ENCODE measurements at places on chromosomes 3 and 15.

- no peak for DNase-seq
These were observed 75.9 kb downstream of the RFTN1 start for GRCh38 chr3:16437640-16438039.

DNA sequence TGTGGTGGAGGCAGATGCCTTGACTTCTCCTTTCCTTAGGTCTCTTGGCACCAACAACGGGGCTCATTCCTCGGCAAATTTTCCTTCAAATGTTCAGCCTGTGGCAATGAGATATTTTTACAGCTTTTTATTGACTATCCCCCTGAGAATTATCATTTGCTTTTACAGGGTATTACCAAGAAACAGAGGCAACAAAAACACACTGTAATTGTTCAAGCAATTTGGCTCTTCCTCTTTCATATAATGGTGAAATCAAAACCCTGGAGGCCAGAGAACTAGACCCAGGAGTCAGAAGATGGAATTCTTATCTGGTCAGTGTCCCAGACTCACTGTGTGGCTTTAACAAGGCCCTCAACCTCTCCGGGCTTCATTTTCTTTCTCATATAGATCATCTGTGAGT lies 40.1 kb downstream of the TRIM42 start:
- no peak for DNase-seq

DNA sequence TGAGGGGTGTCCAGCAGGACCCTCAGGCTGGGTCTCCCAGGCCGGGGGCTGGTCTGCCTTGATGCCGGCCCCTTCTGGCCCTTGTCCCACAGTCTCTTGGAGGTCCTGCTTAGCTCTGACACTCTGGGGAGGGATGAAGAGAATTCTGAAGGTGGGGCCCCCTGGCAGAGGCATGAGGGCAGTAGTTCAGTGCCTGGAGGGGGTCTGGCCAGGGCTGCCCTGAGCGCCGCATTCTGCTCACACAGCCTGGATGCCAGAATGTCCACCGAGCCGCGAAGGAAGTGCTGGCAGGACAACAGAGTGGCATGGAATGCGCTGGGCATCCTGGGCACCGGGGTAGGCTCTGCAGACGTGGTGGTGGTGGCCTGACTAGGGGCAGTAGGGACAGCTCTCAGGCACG lies 55.5 kb downstream of the SMAD6 start:
- no peak for DNase-seq

- no peak for DNase-seq
These were observed 15.9 kb downstream of the PARL start for GRCh38 chr3:183868796-183869195.

DNA sequence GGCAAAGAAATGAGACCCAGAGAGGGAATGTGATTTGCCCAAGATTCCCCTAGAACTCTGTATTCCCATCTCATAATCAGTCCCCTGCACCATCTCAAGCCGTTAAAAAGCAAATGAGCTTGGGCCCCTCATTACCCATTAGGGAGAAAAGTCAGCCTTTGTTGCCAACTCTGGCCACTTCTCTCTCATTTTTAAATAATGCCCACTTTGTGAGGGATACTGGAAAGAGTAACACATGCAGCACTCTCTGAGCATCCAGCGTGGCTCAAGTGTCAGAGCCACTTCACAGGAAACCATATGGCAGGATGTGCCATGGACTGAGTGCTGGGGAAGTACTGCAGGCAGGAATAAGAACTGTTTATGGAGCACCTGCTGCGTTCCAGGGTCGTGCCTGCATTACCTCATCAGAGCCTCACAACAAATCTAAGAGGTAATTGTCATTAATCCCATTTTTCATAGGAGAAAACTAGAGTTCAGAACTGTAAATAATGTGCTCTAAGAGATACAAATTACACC lies 49.8 kb upstream of the SLC6A1 start:
- DNase-seq = no peak

GRCh38 chr3:127732303-127732702 lies 59.6 kb downstream of the ABTB1 start:
- no peak for DNase-seq

DNA sequence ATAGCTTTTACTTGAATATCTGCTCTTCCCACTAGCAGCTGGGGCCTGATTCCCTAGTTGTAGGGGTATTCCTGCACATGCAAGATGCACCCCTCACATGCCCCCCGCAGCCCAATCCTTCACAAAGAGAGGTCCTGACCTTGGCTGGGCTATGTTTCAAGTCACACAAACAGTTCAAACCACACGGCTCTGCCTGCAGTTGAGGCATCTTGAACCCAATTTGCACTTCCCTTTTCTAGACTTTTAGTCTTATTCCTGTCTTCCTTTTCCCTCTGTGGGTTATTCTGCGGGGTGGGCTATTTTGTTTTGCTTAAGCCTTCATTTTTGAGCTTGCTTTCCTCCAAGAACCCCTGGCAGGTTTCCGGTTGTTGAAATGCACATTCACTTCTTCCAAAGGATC lies 13.3 kb upstream of the CCR1 start:
- DNase-seq = no peak

- DNase-seq = peak; percentile 83
These were observed 31.1 kb upstream of the SUCLG2 start for GRCh38 chr3:67685499-67685898.

- no peak for DNase-seq
These were observed 26.3 kb upstream of the GP5 start for GRCh38 chr3:194425399-194425798.

DNA sequence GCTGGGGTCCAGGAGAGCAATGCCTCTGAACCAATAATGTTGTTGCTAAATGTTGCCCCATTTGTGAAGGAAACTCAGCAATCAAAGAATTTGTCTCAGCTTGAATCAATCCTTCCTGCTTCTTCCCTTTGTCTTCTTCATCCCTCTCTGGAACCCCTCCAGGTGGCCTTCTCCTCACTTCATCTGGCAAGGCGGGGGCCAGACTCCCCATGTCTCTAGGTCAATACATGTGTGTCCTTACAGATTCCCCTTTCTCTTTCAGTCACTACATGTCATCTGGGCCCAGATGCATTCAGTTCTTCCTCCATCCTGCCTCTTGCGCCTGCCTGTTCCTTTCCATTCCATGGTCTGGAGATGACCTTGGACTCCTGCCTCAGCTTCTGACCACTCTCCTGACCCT lies 8.0 kb upstream of the LTF start:
- no peak for DNase-seq

- DNase-seq = no peak
These were observed 35.4 kb upstream of the TRIM71 start for GRCh38 chr3:32782407-32782806.

DNA sequence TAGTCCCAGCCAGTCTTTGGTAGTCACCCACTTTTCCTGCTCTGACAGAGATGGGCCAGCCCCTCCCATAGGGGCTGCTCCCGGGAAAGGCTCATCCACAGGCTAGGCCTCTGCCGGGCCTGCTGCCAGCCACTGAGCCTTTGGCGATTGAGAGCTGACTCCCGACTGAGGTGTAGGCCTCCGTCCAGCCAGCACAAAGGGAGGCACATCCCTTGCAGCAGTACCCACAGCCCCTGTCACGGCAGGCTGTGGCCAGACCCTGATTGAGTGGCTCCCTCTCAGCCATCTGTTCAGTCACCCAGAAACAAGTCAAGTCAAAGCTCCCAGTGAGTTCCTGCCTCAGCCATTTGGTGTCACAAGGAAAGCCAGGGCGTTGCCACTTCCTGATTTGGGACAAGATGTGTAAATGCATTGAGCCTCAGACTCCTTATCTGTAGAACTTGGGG lies 6.2 kb upstream of the PAK6 start:
- DNase-seq = no peak

GRCh38 chr3:100060685-100061484 lies 53.4 kb downstream of the FILIP1L start:
- DNase-seq = peak; percentile 65

GRCh38 chr15:51038162-51038973 lies 56.3 kb downstream of the TNFAIP8L3 start:
- no peak for DNase-seq

DNA sequence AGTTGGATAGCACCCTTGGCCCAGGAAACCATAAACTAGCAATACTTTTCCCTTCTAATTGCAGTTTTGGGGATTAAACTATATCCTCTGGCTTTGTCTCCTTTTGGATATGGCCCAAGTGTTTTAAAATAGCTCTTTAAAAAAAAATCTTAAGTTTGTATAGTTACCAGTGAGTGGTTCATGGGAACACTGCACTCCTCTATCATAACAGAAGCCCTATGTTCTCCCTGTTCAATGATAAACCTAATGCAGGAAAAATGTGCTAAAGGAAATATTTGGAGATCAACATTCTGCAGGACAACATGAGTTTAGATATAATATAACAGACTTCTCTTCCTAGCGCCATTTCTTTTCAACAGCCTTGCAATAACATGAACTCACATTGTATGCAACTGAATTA lies 13.1 kb downstream of the MRPL47 start:
- no peak for DNase-seq

GRCh38 chr3:143215059-143215458 lies 95.5 kb downstream of the CHST2 start:
- no peak for DNase-seq

- no peak for DNase-seq
These were observed 271.9 kb upstream of the TBL1XR1 start for GRCh38 chr3:177469216-177469615.

DNA sequence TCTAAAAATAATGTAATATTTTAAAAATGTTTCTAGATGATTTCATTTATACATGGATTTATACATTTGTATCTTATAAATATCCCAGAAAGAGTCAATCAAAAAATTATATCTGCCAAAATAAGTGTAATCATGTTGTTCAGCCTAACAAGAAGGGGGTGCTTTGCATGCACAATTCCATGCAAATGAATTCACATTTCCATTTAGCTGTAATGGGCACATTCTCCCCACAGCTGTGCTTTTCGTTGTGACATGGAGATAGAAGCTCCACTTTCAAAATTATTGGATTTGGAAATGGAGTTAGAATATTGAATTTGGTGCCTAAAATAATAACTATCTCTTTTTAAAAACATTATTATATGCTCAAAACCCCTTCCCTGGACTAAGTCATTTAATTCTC lies 270.6 kb downstream of the PTPRG start:
- DNase-seq = no peak

DNA sequence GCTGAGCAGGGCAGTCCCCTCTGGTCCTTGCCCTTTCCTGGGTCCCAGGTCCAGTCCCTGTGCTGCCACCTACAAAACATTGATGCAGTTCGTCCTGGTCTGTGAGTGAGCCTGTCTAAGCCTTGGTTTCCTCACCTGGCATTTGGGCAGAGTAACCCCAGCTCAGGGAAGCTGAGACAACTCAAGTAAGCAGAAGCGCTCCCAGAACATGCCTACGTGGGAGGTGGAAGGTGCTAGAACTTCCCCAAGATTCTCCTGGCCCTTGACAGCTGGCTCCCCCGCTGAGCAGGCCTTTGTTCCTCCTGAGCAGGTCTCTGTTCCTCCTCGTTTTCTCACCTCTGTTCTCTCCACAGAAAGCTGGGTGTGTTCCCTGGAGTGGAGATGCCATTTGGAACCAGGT lies 30.5 kb downstream of the PRR20G start:
- no peak for DNase-seq

DNA sequence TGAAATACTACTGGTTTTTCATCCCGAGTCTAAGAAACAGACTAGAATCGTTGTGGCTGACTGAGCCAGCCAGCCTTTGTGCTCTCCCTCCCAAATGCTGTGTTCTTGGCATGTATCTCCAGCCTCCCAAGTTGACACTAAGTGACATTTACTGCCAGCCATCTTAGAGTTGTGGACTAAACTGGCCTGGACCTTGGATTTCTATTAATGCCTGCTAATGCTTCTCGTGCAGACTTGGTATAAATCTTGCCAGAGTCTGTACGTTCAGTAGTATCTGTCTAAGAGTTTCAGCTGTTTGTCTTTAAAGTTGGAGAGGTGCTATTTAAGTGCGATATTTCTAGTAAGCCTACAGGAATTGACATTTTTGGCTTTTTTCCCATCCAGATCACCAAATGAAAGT lies 166.6 kb upstream of the BHLHE40 start:
- no peak for DNase-seq

DNA sequence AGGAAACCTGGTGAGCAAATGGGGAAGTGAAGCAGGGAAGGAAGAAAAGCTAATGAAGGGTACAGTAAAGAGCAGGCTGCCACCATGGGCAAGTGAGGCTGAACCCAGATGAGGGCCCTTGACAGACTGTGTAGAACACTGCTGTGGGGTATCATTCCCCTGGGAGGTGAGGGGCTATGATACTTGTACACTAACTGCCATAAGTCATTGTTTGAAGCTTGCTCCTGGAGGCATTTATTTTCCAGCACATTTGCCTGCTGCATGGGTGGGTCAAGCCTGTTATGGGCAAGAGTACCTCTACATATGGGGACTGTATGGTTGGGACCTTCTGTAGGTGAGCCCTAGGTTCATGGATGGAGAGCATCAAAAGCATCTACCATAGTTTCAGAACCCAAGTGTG lies 57.4 kb downstream of the POMGNT2 start:
- no peak for DNase-seq

GRCh38 chr3:190183121-190183520 lies 62.4 kb upstream of the P3H2 start:
- peak; percentile 76 for DNase-seq

GRCh38 chr3:195129644-195130492 lies 141.1 kb downstream of the XXYLT1 start:
- DNase-seq = peak; percentile 98

DNA sequence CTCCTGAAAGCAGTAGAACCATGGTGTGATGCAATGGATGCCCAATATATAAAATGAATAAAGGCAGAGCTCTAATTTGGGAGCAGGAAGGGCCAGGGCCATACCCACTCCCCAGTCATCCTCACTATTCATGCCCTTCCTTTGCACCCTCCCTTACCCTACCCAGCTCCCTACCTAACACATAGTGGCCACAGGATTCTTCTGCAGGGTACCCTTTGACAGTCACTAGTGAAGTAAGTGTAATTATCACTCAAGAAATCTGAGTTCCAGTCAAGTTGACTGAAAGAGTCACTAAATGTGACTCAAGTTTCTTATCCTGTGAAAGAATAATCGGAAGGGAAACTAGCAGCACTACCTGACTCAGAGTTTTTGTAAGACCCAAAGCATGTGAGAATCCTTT lies 69.2 kb downstream of the RASA2 start:
- no peak for DNase-seq

DNA sequence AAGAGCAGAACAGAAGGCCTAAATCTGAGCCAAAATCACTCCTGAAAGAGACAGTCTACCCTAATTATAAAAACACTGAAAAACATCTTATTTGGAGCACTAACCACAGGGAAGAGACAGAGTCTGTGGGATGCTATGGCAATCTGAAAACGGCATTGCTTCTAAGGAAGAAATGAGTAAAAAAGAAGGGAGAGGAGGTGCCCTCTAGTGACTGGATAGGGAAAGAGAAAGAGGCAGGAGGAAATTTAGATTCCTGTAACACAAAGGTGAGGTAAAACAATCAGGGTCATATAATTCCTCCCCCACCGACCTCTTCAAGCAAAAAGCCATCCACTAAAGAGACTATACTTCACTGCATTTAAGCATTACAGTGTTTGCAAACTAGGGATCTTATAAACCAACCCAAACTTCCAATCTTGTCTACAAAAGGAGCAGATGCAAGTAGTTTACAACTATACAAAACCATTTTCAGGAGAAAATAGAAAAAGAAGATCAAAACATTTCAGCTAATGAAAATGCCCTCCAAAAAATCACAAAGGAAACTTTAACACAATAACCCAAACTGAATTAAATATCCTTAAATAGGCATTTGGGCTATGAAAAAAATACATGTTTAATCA lies 32.6 kb downstream of the HACD2 start:
- peak; percentile 16 for DNase-seq

Measured in GM12865 (cell line).